ENCODE measurements at places on chromosomes 13 and 19.

DNA sequence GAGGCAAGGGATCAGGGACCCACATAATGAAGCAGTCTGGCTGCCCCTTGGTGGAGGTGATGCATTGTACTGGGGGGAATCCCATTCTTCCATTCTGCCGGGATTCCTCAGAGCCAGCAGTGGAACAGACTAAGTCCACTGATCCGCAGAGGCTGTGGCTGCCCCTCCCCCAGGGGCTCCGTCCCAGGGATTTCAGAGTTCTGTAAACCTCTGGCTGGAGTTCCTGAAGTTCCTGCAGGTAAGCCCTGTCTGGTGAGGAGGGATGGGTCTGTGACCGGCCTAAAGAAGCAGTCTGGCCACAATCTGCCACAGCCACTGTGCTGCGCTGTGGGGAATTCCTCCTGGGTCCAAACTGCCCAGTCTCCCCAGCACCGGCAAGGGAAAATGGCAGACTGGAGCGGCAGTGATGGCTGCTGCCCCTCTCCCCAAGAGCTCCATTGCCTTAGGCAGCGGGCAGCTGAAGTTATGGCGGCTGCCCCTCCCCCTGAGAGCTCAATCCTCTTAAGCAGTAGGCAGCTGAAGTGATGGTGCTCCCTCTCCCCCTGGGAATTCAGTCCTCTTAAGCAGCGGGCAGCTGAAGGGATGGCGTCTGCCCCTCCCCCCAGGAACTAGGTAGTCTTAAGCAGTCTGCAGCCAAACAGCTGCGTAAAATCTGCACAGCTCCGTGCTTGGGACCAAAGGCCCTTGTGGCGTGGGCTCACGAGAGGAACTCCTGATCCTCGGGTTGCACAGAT is 155.7 kb downstream of the PCDH17 start:
- no peak for DNase-seq

DNA sequence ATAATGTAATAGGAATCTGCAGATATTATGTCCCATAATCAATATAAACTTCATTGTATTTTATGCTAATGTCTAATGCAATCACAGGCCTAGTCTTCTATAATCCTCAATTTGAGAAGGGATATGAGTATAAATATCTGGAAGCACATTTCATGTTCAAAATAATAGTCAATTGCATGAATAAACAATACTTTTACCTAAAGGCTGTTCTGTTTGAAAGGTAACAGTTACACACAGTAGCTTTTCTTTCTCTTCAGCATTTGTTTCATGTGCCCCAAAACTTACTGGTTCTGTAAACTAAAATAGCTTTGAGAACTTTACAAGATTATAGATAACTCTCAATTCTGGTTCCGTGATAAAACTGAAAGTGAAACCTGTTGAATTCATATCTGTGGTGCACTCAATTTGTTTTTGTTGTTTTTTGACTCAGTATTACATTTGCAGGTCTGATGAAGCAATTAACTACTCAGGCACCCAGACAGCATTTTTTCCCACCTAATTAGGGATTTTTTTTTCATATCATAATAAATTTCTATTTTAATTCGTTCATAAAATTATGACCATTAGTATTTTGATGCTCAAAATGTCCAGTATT is 1193.8 kb downstream of the SLITRK1 start:
- DNase-seq: peak; percentile 47

DNA sequence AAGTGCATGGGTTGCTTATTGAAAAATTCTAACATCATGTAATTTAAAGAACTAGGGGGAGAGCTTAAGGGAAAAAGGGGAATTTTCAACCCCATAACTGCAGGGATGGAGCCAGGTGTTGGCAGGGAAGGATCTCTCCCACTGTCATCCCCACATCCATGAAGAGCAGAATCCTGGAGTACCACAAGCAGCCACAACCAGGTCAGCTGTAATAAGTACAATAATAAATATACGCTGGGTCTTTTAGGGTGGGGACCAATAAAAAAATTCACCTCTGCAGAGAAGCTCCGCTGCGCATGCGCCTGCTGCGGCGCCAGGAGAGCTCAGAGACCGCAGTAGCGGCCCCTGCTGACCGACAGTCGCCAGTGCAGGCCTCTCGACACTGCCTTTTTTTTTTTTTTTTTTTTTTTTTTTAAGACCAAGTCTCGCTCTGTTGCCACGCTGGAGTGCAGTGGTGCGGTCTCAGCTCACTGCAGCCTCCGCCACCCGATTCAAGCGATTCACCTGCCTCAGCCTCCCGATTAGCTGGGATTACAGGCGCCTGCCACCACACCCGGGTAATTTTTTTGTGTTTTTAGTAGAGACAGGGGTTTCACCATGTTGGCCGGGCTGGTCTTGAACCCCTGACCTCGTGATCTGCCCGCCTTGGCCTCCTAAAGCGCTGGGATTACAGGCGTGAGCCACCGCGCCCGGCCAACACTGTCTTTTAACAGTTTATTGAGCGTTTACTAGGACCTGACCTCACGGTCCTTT is 2.5 kb upstream of the EEF2 start:
- peak; percentile 59 for DNase-seq

DNA sequence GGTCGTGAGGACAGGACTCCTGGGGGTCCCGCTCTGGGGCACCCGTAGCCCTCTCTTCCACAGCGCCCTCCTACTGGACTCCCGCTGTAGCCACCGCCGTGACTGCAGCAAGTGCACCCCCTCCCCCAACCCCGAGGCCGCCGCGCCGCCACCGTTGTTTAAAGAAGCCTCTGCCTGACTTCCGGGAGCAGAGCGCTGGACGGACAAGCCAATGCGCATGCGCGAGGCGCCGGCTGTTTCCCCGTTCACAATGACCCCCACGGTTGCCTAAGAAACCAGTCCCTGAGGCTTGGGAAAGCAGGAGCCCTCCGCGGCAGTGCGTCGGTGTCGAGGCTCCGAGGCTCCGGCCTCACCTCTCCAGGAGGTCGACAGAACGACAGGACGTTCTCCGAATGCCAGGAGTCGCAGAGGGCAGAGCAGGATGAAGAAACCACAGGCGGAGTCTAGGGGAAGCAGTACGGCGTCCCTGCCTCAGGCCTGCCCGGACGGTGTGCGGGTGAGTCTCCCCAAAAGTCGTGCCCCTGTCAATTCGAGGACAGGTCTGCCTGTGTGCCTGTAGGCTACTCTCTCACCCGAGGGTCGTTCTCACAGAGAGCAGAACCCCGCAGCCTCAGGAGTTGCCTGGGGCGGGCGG is 70.5 kb upstream of the ZNF420 start:
- peak; percentile 71 for DNase-seq

GRCh38 chr19:34109596-34109995 is 62.7 kb upstream of the LSM14A start:
- no peak for DNase-seq

- DNase-seq: no peak
Observed at GRCh38 chr13:98515818-98516465, 61.0 kb downstream of the STK24 start.

DNA sequence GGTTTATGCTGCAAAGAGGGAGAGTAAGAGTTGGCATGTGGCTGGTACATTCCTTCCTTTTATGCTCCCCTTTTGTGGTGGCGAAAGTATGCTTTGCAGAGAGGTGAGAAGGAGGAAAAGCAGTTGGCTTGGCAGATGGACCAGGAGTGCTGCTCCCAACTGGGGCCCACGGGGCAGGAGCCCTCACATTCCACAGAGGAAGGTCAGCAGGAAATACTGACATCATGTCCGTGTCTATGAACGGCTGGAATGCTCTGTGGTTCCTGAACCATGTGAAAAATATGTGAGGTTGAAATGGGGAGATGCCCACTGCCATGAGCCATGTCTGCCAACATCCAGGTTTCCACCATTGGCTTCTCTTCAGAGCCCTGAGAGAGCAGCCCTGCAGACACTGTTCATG is 33.3 kb upstream of the GAS6 start:
- DNase-seq: peak; percentile 83

DNA sequence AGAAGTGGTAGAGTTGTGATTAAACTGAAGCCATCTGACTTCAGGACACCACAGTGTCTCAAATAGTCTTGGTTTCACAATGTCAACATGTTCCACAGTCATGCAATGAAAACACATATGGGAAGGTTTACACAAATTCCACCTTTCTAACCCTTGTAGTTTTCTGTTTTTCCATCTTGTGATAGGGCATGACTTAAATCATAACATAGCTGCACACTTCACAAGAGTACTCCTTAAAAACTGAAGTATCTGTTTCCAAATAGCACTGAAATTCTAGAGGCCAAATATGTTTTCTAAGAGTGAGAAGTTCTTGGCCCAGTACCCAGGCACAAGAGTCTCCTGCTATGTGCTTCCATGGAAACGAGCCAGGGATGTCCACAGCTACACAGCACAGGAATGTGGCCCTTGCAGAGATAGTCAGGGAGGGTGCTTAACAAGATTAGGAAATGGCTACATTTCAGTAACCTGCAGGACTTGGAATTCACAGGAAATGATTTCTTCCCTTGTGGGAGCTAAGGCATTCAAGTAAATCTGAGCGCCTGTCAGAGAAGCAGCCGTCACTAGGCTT is 269.1 kb downstream of the NDFIP2 start:
- DNase-seq: peak; percentile 98

DNA sequence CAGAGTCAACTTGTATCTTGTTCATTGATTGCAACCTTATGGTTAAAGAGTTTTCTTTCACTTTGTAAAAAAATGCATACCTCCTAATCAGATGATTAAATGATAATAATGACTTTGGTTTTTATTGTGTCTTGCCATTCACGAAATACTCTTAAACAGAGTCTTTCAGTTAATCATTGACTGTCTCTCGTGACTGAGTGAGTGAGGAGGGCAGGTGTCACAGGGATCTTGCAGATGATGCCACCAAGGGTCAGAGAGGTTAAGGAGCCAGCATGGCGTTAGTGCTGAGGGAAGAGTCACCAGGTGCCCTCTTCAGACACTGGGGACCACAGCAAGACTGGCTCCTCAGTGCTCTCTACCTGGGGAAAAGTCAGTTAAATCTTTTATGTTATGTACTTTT is 8.0 kb downstream of the GPATCH1 start:
- no peak for DNase-seq

GRCh38 chr13:94160875-94161274 is 318.6 kb downstream of the DCT start:
- no peak for DNase-seq

DNA sequence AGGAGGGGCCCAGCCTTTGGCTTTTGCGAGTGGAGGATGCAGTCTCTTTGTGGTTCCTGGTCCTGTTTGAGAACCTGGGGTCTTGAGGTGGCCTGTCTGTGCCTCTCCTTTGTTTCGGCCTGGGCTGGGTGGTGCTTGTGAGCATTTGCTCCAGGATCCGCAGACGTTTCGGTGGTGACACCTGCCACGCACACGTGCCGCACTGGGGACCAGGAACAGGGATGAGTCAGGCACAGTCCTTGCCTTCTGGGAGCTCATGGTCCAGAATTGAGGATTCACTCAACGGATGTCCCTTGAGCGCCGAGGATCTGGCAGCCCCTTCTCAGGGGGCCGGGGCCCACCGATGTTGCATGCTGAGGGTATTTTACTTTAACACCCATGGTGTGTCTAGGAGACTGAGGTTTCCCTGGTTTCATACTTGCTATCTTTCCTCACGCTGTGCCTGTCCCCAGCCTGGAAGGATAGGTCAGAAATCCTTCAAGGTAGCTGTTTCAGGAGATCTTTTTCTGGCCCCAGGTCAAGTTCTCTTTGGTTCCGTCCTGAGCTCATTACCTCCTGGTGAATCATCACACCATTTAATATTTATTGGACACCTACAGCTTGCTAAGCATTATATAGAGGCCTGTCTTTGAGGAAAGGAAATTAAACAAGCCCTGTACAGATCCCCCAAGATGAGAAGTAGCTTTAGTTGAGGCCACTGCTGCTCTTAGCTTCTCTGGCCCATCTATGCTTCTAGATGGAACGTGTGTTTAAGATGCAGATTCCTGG is 5.1 kb downstream of the HDGFL2 start:
- DNase-seq: no peak

GRCh38 chr19:54952591-54953344 is 5.4 kb upstream of the NLRP7 start:
- peak; percentile 96 for DNase-seq

- no peak for DNase-seq
Observed at GRCh38 chr19:23972161-23972560, 57.5 kb downstream of the ZNF726 start.

DNA sequence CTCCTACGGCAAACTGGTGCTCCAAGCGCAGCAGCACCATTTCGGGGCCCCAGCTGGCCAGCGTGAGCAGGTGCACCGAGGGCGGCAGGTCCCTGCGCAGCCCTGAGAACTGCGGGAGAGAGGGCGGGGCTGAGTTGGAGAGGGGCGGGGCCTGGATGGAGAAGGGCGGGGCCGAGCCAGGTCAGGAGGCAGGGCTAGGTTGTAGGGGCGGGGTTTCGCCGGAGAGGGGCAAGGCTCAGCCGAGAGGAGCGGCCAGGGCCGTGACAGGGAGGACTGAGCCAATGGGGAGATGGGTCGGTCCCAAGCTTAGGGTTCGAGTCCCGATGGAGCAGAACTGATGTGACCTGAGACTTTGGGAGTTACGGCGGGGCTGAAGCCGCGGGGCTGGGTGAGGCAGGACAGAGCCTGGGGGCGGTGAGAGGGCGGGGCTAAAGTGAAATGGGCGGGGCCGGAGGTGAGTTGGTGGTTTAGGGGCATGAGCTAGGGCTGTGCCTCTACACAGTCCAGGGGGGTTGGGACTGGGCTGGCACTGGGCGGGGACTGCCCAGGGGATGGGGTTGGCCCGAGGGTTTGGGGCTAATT is 19.0 kb downstream of the MAN2B1 start:
- DNase-seq: no peak

- DNase-seq: peak; percentile 90
Observed at GRCh38 chr19:9323557-9323918, 441 bp upstream of the ZNF559 start.

GRCh38 chr13:85286081-85286480 is 513.1 kb downstream of the SLITRK6 start:
- peak; percentile 63 for DNase-seq

GRCh38 chr19:15631817-15632216 is 8.9 kb upstream of the CYP4F3 start:
- DNase-seq: no peak

Data from fibroblast of lung (primary cell).